ENCODE measurements at places on chromosomes 1 and 21. TPM values are rescaled to one million over a fixed set of nuclear protein-coding genes. Genes with fewer than 3 reads are reported as not detected.
A peak's percentile ranks its signal among the peaks of the same experiment; 100 is the strongest.

DNA sequence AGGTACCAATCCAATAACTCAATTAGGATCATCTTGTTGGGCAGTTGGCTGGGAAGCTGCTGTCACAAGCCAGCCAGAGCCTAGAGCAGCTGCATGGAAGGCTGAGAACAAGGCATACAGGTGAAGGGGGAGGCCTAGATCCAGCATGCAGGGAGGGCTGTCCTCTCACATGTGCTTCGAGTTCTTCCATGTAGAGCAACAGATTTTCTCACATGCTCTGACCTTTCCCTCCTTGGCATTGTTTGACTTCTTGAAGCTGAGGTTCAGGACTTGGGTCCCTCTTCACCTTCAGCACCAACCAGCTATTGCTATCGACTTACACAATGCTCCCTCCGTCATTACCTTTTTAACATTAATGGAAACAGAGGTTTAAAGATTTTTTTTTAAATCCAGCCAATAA, 257.7 kb downstream of the ATG4C start:
- no peak for DNase-seq

GRCh38 chr1:45403298-45403697, 63.1 kb upstream of the MUTYH start:
- DNase-seq: no peak

DNA sequence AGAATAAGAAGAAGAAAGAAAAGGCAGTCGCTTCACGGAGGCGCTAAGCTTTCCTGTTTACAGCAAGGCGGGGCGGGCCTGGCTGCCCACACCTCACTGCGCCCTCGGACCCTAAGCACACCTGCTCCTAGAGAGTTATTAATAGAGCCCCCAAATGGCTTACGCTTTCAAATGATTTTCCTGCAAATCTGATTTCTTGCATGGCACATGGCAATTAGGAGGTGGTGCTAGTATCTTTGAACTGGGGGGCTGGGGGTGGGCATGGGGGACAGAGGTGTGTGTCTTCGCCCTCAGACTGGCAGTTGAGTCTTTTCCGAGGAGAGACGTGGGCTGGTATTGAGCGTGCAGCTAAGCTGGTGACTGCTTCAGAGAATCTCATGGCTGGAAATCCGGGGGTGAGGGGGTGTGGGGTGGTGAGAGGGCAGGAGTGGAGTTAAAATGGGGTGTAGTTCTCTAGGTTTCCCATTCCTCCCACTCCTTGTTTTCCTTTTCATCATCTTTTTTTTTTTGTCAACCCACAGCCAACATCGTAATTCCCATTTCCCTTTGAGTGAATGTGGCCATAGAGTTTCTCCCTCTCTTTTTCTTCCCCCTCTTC, 1.3 kb downstream of the S1PR1 start:
- peak; percentile 52 for DNase-seq

- no peak for DNase-seq
Measured at GRCh38 chr1:157101149-157101548, 1.5 kb upstream of the ETV3L start.

- DNase-seq: peak; percentile 72
Measured at GRCh38 chr1:211135342-211135950, 1.5 kb upstream of the KCNH1 start.

- DNase-seq: no peak
Measured at GRCh38 chr1:16014509-16015482, 3.0 kb downstream of the HSPB7 start.

GRCh38 chr1:46961066-46961758, 19.9 kb upstream of the CYP4A11 start:
- DNase-seq: no peak

DNA sequence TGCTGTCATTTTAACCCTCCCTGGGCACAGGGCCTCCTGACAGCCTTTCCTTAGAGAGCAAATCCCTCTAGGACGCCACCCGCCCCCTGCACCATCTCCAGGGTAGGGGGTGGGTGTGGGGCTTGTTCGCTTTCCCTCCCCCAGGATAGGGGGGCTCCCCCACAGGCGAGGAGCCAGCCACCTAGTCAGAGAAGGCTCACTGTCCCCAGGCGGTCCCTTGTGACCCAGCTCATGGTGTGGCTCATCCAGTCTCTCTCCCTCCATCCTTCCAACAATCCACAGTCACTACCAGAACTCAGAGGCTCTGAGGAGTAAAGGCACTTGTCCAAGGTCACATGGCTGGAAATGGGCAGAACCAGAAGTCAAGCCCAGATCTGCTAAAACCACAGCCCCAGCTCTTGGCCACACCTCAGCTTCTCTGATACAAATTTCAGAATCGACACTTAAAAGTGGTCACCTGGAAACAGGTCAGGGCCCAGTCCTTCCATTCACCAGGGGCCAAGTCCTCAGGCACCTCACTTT, 89.8 kb downstream of the MRPL37 start:
- no peak for DNase-seq

DNA sequence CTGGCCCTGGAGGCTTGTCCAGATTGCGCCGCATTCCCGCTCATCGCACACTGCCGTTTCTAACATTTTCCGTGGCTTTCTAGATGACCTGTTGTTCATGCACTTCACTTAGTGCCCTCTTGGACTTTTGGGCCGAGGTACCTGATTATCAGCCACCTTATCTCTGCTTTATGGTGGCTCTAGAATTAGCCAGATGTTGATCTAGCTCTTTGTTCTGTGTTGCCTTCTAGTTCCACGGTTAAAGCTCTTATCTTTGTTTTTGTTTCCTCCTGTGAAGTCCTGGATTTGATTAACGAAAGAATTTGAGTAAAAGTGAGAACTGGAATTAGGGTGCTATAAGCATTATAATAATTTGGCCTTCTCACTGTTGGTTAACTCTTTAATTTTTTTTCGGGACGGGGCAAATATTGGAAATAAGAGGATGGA, 945 bp downstream of the RNPEP start:
- DNase-seq: no peak

GRCh38 chr1:192604979-192605620, 29.5 kb downstream of the RGS1 start:
- no peak for DNase-seq

HSD3B2 gene
- total RNA-seq: not detected

VAV3 gene
- total RNA-seq: 11.3 TPM

All from GM23338 (cell line).